Activated CD4-positive, CD25-positive, alpha-beta regulatory T cell treated with anti-CD3 and anti-CD28 coated beads, Interleukin-2, amount 50 U/mL, for 72 hours (primary cell): ENCODE measurements at places on chromosomes 16 and 17.

GRCh38 chr16:61544165-61544564 is 492.1 kb downstream of the CDH8 start:
- no peak for DNase-seq

DNA sequence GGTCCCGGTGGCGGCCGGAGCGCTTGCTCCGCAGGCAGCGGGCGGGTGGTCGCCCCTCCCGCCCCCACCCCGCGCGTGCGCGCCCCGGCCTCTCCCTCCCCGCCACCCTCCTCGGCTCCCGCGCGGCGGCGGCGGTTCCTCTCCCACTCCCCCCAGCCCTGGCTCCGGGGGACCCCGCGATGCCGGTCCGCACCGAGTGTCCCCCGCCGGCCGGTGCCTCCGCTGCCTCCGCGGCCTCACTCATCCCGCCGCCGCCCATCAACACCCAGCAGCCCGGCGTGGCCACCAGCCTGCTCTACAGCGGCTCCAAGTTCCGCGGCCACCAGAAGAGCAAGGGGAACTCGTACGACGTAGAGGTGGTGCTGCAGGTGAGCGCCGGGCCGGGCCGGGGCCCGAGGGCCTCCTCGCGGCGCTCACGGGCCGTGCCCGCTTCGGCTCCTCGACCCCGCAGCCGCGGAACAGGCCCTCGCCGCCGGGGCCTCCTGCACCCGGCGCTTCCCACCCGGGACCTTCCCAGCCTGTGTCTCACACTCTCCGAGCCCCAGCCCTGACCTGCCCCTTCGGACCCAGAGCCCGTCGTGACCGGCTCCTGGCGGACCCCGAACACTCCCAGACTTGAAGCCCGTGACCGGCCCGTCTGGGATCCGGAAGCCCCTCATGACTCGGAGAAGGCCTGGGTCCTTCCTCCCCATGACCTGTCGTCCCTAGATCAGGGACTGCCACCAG is 490 bp downstream of the GID4 start:
- DNase-seq, result peak; percentile 40

- DNase-seq, result no peak
Observed at GRCh38 chr17:12883472-12883871, 94.2 kb downstream of the ARHGAP44 start.

DNA sequence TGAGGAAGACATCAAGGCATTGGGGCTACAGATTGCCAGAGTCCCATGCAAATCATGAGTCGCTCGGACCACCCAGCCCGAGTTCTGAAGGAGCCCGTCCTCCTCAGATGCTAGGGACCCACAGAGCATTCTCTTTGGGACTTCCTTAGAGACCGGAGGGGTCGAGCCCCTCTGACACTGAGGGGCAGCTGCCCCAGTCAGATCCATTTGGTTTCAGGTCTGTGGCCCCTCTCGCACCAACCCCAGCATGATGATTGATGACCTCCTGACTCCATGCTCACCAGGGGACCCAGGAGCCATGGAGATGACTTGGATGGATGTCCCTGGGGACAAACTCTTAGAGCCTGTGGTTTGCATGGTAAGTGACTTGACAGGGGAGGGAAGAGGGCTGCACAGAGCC is 8.0 kb downstream of the PDF start:
- no peak for DNase-seq
